Muscle of back (tissue), 13 donors: ENCODE measurements at places on chromosomes 4 and X.

GRCh38 chr4:155984106-155984797, 30.6 kb upstream of the CTSO start:
- DNase-seq, result no peak

DNA sequence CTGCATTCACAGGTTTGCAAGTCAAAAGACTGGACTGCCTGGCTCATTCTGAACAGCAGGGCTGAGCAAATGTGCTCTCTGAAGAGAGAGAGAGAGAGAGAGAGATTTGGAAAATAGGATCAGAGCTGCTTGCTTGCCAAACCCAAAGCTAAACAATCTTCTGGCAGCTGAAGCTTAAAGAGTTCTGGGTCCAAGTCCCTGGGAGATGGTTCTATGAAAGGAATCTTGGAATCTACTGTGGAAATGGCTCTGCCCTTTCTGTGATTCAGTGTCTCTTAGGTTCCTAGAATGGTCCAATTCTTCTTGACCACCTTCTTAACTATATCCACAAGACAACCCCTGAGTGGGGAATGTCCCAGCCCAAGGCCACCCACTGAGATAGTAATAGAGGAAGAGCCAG, 66.1 kb upstream of the EFNB1 start:
- peak; percentile 11 for DNase-seq

- DNase-seq, result no peak
These were observed 66.8 kb upstream of the EXOC1L start for GRCh38 chr4:55752810-55753209.

GRCh38 chr4:48907706-48908477, 1.3 kb upstream of the OCIAD2 start:
- DNase-seq, result no peak

GRCh38 chrX:65841263-65841662, 173.8 kb downstream of the MSN start:
- no peak for DNase-seq
